Lower lobe of right lung (tissue), 2 donors: ENCODE measurements at places on chromosomes 16 and 17.

DNA sequence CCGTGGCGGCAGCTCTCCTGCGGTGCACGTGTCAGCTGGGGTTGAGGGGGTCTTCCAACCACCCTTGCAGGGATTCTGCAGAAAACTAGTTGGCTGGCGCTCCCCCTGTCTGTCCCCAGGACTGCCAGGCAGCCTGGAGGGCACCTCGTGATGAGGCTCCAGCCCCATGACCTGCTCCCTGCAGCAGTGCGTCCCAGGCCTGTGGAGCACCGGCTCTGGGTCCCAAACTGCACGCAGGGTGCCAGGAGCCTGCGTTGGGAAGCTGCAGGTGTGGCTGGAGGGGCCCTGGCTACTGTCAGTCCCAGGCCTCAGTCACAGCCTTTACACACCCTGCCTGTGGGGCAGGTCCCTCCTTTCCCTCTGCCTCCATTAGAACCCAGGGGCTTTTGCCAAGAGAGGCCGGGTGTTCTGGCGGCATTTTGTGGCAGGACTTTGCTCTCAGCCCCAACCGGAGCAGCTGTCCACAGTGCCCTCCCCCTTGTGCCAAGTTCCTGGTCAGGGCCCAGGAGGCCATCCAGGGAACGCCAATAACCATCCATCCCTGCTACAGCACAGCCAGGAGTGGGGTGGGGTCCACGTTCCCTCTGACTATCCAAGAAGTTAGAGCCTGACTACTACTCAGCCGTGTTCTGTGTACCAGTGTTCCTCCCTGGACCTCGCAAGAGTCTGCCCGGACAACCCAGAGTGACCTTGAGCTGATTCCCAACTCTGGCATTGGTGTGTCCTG, 9.2 kb downstream of the CHMP6 start:
- H3K4me3 ChIP-seq, result no peak overlapping the region
- peaks cover 21% of the 10 kb centered on the region for H3K4me1 ChIP-seq
- H3K36me3 ChIP-seq, result peaks cover 45% of the 10 kb centered on the region
- H3K27me3 ChIP-seq, result peaks cover 30% of the 10 kb centered on the region
- no peak for DNase-seq

DNA sequence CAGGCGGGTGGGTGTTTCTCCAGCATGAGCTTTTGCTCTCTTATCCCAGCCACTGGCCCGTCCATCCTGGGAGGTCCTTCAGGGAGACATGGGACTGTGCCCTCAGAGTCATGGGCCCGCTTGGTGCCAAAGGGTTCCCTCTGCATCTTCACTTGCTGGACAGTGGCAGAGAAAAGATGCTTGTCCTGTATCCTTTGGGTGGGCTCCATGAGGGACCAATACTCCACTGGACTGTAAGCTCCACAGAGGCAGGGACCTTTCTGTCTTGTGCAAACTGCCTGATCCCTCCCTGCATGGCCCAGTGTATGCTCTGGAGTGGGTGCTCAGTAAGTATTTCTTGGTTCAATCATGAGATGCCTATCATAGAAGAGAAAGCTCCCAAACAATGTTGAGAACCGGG, 184.8 kb upstream of the WSCD1 start:
- H3K36me3 ChIP-seq, result no peaks in the 10 kb centered on the region
- no peak overlapping the region for H3K4me3 ChIP-seq
- no peaks in the 10 kb centered on the region for H3K4me1 ChIP-seq
- H3K27ac ChIP-seq, result no peak overlapping the region

- H3K4me3 ChIP-seq, result peak overlapping the region; percentile 17
- peaks cover 58% of the 10 kb centered on the region for H3K4me1 ChIP-seq
- no peak for DNase-seq
- H3K27me3 ChIP-seq, result no peaks in the 10 kb centered on the region
Measured at GRCh38 chr17:27525836-27526603, 69.8 kb downstream of the KSR1 start.

DNA sequence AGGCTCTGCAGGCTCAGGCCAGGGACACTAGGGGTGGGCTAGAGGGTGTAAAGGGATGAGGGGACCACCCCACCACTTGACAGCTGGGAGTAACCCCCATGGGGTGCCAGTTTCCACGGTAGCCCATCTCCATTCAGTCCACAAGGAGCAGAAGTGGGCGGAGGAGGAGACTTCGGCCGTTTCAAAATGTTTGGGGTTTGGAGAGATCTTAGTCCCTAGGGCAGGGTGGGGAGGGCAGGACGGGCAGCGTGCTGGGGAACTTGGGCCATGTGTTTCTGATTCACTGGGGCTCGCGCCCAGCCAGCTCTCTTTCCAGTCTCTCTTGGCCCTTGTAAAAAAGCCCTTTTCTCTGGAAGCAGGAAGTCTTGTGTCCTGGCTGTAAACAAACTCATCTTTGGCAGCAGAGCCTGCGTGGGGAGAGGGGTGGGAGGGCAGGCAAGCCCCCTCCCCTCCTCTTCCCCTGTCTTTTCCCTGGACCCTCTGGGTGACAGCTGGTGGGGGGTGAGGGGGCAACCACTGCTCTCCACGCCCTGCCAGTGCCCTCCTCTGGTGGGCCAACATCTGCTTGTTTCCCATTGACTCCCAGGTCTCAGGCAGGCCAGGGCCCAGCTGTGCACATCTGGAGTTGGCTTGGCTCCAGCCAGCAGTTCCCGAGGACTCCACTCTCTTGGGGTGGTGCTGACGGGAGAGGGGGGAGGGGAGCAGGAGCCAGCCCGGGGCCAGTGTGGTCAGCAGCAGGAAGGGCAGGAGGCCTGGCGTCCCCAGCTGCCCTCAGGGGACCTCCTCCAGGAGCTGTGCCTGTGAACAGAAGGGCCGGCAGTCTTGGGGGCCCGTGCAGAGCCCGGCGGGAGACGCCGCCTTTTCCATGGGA, 8.1 kb downstream of the CYGB start:
- H3K36me3 ChIP-seq, result no peaks in the 10 kb centered on the region
- peaks cover 68% of the 10 kb centered on the region for H3K4me1 ChIP-seq
- DNase-seq, result peak; percentile 83
- H3K27ac ChIP-seq, result peak overlapping the region; percentile 90

DNA sequence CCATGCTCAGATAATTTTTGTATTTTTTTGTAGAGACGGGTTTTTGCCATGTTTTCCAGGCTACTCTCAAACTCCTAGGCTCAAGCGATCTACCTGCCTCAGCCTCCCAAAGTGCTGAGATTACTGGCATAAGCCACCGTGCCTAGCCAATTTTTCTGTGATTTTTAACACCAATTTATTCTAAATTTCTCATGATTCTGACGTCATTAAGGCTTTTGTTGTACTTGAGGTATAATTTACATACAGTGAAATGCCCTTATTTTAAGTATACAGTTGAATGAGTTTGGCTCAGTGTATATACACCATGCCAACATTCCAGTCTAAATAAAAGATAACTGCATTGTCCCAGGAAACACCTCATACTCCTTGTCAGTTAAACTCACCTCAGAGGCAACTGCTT, 77.4 kb downstream of the TMEM132E start:
- H3K4me3 ChIP-seq, result no peak overlapping the region
- no peak overlapping the region for H3K27ac ChIP-seq
- no peaks in the 10 kb centered on the region for H3K36me3 ChIP-seq
- H3K27me3 ChIP-seq, result peaks cover 26% of the 10 kb centered on the region

- H3K4me3 ChIP-seq, result no peak overlapping the region
- peaks cover 30% of the 10 kb centered on the region for H3K27me3 ChIP-seq
- DNase-seq, result no peak
- no peak overlapping the region for H3K27ac ChIP-seq
- no peaks in the 10 kb centered on the region for H3K36me3 ChIP-seq
Measured at GRCh38 chr16:977081-977701, 4.4 kb upstream of the SOX8 start.

DNA sequence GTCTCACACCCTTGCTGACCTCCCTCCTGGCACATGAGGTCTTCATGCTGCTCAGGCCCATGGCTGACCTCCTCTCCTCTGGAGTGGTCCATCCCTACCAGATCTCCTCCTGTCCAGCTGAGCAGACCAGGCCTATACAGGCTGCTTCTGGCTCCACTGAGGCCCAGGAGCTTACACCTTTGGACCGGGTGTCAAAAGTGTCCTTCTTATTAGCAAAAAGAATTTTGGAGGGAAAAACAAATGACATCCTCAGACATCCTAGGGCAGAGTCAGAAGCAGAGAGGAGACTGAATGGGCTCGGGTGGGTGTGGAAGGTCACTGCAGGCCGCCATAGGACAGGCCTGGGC, 38.1 kb downstream of the WSB1 start:
- no peak overlapping the region for H3K4me3 ChIP-seq
- peak overlapping the region; percentile 92 for H3K27ac ChIP-seq
- DNase-seq, result no peak
- no peaks in the 10 kb centered on the region for H3K36me3 ChIP-seq

DNA sequence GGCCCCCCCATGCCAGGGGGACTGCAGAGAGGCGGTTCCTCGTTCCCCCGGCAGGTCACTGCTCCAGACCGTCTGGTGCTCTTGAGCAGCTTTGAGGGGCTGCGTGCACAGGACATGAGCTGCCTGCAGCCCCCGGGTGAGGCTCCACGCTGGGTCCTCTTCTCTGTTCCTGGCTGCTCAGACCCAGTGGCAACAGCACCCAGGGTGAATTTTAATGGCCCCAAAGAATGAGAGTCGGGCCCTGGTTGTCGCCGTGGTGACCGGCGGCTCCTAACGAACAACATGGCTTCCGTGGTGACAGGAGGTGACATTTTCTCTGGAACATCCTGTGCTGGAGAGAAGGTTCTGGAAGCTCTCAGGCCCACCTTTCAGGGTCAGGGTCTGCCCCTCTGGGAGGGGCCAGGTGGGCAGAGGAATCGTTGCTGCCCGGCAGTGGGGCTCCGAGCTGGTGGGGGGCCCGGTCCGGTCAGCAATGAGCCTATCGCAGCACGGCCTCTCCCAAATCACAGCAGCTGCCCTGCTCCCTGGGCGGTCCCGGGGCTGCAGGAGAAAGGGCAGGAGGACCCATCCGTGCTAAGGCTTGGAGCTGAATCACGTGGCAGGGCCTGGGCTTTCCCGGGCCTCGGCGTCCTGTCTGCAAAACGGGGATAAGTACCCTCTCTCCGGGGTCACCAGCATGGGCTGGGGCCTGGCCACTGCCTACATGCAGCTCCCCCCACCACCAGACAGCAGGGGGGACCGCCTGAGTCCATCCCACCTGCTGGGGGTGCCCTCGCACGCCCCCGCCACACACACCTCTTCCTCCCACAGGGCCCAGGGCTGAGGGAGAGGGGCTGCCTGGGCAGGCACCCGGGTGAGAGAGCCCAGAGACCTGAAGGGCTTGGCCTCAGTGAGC, 3.4 kb upstream of the C1QTNF8 start:
- H3K4me1 ChIP-seq, result peaks cover 6% of the 10 kb centered on the region
- no peaks in the 10 kb centered on the region for H3K36me3 ChIP-seq
- H3K27me3 ChIP-seq, result peaks cover 60% of the 10 kb centered on the region
- H3K4me3 ChIP-seq, result no peak overlapping the region
- H3K27ac ChIP-seq, result no peak overlapping the region
- DNase-seq, result no peak

GRCh38 chr16:80100186-80100585, 440.6 kb upstream of the DYNLRB2 start:
- no peaks in the 10 kb centered on the region for H3K4me1 ChIP-seq
- no peak overlapping the region for H3K4me3 ChIP-seq
- no peaks in the 10 kb centered on the region for H3K27me3 ChIP-seq
- DNase-seq, result no peak

- peak; percentile 85 for DNase-seq
- H3K4me3 ChIP-seq, result no peak overlapping the region
- H3K36me3 ChIP-seq, result peaks cover 4% of the 10 kb centered on the region
Measured at GRCh38 chr17:74779948-74780400, 3.8 kb upstream of the NAT9 start.

DNA sequence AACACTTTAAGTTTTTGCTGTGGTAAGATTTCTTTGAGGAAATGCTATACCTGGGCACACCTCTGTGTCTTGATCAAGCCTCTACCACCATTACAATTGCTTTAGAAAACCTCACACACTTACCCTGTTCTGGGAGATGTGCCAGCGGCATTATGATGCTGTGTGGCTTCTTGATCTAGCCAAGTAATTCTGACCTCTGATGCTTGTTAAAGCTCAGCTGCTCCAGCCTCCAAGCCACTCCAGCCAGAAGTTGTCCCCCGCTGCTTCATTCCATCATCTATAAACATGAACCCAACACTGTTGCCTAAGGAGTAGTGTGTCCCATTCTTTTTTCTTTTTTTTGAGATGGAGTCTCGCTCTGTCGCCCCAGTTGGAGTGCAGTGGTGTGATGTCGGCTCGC, 60.1 kb downstream of the CYLD start:
- H3K36me3 ChIP-seq, result peaks cover 17% of the 10 kb centered on the region
- no peak overlapping the region for H3K4me3 ChIP-seq
- DNase-seq, result no peak
- H3K27me3 ChIP-seq, result no peaks in the 10 kb centered on the region
- no peak overlapping the region for H3K27ac ChIP-seq
- H3K4me1 ChIP-seq, result peaks cover 8% of the 10 kb centered on the region

DNA sequence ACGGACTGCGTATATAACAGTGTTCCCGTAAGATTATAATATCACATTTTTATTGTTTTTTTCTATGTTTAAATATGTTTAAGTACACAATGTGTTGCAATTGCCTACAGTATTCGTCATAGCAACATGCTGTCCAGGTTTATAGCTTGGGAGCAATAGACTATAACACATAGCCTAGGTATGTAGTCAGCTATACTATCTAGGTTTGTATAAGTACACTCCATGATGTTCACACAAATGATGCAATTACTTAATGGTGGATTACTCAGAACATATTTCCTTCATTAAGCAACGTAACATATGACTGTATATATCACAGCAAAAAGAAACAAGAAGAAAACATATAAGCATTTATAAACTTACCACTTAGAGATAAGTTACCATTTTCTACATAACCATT, 160.0 kb downstream of the CBLN1 start:
- no peaks in the 10 kb centered on the region for H3K4me1 ChIP-seq
- no peaks in the 10 kb centered on the region for H3K27me3 ChIP-seq
- H3K27ac ChIP-seq, result no peak overlapping the region
- no peak overlapping the region for H3K4me3 ChIP-seq
- no peaks in the 10 kb centered on the region for H3K36me3 ChIP-seq
- DNase-seq, result no peak

- peak overlapping the region; percentile 86 for H3K27ac ChIP-seq
- no peaks in the 10 kb centered on the region for H3K36me3 ChIP-seq
- no peak for DNase-seq
- H3K27me3 ChIP-seq, result no peaks in the 10 kb centered on the region
Measured at GRCh38 chr17:29929006-29929532, 959 bp downstream of the SSH2 start.

DNA sequence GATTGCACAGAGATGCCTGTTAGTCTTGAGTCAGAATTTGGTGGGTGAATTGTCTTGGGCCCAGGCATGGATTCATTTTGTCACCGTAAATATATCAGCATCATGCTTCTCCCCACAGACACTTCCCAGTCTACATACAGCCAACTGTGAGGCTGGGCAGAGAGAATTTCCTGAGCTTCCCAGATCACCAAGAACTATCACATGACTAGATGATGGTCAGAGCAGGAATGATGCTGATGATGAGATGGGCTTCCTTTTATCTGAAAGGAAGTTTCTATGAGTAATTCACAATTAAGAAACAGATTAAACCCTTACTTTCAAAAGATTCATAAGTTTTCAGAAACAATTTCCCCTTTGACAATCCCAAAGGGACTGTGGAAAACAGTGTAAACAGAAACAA, 323 bp upstream of the KRTAP9-9 start:
- no peak overlapping the region for H3K4me3 ChIP-seq
- H3K27me3 ChIP-seq, result peaks cover 12% of the 10 kb centered on the region
- no peak overlapping the region for H3K27ac ChIP-seq
- no peaks in the 10 kb centered on the region for H3K36me3 ChIP-seq
